ENCODE measurements at places on chromosomes 2 and 18.
A peak's percentile ranks its signal among the peaks of the same experiment; 100 is the strongest.

GRCh38 chr2:150812664-150813367, 325.3 kb upstream of the RND3 start:
- no peak for DNase-seq

GRCh38 chr2:29009711-29010677, 28.9 kb downstream of the TOGARAM2 start:
- no peak for DNase-seq

GRCh38 chr2:9779596-9780264, 63.5 kb upstream of the TAF1B start:
- no peak for DNase-seq

DNA sequence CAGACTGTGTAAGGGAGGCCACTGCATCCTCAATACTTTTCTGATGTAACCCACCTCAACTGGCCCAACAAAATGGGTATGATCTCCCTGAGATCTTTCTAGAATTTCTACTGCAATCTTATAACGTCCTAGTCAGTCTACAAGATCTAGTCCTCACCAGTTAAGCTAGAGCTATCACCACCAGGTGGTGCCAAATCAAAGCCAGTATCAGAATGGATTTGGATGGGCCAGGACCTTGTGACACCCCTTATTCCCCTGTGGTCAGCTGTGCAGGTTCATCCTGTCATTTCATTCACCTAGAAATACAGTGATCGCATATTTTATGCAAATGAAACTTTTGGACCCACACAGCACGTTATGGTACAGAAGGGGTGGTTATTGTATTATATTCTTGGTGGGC, 90.3 kb downstream of the OLA1 start:
- peak; percentile 50 for DNase-seq

DNA sequence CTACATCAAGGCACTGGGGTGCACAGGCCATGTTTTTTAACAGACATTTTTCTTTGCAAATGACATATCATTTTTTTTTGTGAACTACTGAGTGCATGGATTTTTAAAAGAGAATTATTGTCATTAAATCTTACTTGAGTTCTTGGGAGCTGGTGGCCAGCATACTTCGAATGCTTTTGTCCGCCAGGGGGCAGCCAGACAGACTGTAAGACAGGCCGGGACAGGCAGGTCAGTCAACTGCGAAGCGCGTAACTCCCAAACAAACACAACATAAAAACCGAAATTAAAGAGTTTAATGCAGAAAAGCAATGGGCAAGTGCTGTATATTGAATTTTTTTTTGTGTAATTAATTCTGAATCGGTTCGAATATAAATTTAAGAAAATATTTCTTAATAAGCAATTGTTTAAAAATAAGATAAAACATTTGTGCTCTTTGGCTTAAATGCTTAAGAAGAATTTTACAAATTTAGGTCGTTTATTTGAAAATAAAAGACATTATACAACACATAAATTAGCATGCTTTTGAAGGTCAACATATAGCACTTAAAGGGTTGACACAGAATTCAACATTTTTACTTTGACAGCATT, 142.2 kb upstream of the PXDN start:
- no peak for DNase-seq

DNA sequence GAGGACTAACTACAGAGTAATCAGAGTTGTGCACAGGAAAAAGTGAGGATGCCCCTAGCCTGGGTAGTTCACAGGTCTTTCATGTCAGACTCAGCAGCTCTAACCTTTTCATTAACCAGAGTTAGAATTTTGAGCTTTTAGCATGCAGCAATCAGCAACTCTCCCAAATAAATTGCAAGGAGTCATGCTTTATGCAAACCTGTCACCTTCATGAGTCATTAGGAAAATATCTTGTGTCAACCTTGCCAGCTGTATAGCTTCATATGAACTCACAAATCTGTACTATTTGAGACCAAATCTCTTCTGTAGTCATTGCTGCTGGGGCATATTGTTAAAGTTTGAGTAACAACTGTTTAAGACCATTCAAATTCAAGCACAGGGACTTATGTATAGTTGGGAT, 382.3 kb upstream of the NT5C1B start:
- DNase-seq = no peak

- DNase-seq = no peak
These were observed 42.4 kb upstream of the IGFBP2 start for GRCh38 chr2:216590780-216591179.

DNA sequence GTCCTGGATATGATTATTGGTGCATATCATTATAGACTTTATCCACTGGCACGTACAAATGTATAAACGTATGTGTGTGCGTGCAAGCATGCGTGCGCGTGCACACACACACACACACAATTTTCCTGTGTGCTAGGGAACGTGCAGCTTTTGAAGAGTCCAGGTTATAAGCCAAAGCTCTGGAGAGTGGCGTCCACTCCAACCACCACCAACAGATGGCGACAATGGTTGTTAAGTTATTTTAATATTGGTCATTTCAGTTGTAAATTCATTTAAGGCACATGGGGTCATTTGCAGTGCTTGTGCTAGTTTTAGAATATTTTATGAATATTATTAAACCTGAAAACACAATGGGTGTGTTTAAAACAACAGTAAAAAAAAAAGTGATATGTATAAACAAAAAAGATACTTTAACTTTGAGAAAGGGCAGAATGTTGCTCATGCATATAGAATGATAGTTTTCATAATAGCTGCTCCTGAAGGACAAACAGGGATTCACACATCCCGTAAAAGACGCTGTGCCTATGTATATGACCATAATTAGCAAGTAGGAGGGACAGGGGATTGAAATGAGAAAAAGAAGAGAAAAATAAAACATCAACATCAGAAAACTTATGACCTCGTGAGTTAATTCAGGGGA, 124.2 kb upstream of the ITGB6 start:
- DNase-seq = peak; percentile 39

DNA sequence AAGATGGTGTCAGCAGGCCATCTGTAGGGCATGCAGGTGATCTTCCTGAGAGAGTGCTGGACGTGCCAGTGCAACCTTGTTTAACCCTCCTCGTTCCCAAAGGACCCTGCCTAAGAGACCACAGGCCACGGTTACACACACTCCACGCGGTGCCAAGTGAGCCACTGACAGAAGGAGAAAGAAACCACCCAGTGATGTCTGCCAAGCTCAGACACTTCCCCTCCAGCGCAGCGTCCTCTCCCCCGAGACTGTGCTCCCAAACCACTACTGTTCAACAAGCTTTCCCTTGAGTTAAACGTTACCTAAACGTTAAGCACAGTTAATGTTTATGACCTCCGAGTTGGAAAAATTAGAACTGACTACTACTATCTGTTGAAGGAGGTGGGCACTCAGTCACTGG, 119.1 kb upstream of the NCK2 start:
- DNase-seq = no peak

GRCh38 chr2:134715932-134716643, 2.7 kb downstream of the TMEM163 start:
- DNase-seq = no peak

Data from hematopoietic multipotent progenitor cell treated with erythropoietin and hydrocortisone succinate and interleukin-3 and kit ligand, for 17 days (in vitro differentiated cells).